ENCODE measurements at places on chromosomes 11 and 22.

DNA sequence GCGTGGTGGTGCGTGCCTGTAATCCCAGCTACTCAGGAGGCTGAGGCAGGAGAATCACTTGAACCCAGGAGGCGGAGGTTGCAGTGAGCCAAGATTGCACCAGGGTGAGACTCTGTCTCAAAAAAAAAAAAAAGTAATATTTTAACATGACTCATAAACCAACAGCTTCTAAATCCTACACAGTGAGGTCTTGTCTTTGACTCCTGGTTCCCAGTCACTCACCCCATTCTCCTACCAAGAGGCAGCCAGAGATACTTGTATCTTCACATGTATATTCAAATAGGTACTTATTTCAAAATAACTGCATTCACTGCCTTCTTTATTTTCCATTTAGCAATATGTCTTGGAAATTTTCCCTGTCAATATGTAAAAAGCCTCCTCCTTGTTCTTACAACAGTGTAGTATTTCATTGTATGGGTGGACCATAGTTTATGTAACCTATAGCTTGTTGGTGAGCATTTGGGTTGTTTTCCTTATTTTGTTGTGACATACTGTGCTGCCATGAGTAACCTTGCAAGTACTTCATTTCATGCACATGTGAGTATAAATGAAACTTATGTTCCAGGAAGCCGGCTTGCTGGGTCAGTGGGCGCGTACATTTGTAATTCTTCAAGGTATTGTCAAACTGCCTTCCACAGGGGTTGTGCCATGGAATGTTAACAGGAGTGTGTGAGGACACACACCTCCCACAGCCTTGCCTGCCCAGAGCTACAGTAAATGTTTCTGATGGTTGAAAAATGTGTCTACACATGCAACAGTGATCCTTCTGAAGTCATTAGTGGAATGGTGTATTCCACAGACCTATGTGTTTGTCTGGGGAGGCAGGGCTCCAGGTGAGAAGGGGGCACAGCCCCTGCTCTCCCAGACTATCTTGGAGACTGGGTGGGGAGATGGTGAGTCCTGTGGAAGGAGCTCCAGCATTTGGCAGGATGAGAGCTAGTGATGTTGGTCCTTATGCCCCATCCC lies 47.9 kb downstream of the OSBP2 start:
- no peak for DNase-seq

- no peak for DNase-seq
These were observed 26.6 kb downstream of the LRRC10B start for GRCh38 chr11:61534933-61535839.

DNA sequence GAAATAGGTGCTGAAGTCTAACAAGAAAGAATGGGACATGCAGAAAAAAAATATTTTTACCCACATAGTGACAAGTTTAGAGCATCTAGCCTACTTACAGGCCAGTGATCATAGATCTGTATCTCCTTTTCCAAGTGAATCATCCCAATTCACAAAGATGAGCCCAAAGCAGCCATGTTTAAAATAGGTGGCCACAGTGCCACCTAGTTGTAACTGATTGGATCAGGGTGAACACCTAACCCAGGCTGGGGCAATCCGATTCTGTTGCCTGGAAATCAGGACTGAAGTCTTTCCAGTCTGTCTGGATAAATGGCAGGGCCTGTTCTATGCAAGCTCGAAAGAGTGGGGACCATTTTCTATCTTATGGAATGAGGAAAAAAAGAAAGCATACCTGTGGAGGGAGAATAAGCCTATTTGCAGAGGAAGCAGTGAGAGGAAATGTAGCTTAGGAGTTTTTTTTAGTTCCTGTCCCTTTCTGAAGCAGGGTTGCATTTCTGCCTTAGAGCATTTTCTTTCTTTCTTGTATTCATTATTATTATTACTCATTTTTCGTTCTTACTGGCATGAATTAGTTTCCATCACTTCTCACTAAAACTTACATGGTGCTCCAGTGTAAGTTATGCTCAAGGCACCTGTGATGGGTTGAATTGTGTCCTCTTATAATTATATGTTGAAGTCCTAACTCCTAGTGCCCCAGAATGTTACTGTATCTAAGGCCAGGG lies 113.2 kb upstream of the RAG2 start:
- no peak for DNase-seq

DNA sequence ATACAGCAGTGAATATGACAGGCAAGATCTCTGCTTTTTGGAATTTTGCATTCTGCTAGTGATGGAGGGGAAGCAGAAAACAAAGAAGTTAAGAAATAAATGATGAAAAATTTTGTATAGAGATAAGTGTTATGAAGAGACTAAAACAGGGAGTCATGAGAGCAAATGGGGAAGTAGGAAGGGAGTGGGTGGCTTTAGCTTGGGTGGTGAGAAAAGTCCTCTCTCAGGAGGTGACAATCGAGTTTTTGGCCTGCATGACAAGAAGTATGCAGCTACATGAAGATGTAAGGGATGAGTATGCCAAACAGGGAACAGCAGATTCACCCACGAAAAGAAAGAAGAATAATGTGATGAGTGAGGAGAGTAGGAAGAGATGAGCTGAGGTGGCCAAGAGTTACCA lies 80.7 kb upstream of the MPPED2 start:
- no peak for DNase-seq

DNA sequence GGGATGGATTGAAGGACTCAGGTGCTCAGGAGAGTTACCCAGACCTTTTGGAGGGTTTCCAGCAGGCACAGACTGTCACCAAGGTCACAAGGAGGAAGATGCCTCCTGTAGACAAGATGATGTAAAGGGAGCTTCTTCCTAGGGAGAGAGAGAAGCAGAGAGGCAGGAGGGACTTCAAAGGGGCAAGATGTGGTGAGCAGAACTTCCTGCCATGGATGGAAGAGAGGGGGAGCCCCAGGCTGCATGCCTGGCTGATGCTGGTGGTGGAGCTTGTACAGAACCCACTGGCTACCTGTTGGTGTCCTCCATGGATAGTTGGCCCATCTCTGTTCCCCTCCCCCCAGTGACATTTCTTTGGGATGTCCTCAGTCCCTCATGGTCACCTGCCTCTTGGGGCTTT lies 4.2 kb downstream of the HEPN1 start:
- DNase-seq: no peak

- DNase-seq: peak; percentile 68
These were observed 734 bp downstream of the PPP1R14B start for GRCh38 chr11:64245797-64246620.

DNA sequence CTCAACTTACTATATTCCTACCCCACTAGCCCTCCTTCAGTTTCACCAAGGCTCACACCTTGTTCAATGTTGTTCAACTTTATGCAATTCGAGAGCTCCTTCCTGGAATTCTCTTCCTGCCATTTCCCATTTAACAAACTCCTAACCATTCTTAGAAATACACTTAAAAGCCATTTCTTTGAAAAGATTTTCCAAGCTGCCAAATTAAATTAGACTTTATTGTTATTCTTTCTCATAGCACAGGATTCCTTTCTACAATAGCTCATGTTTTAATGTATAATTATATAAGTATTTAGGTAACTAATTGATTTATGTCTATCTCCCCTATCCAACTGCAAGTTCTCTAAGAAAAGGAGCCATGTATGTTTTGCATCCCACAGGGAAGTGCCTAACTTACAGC lies 52.7 kb upstream of the CTSC start:
- no peak for DNase-seq

DNA sequence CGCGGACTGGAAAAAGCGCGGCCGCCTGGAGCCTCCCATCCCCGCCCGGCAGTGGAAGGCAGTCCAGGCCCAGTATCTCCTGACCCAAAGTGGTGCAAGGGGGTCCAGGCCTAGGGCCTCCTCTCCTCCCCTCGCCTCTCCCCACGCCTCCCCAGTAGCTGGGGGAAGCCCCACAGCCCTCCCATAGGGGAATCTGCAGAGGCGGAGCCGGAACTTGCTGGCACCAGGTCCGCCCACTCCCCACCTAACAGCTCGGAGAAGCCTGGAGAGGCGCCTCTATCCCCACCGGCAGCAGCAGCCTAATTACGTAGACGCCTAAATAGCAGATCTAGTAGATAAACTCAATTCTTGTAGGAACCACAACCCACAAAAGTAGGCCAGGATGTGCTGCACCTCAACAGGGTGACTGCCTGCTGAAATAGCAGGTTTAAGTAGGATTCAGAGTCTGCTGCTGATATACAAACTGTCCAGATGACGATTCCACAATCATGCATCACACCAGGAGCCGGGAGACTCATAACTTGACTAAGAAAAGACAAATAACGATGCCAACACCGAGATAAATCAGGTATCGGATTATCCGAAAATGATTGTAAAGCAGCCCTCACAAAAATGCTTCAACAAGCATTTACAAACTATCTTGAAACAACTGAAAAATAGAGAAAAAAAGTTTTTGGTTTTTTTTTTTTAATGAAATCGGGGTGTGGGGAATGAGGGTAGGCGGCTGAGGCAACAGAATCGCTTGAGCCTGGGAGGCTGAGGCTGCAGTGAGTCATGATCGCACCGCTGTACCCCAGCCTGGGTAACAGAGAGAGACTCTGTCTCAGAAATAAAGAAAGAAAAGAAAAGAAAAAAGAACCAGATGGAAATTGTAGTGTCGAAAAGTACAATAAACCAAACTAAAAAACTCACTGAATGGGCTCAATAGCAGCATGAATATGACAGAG lies 11.4 kb upstream of the BRD1 start:
- DNase-seq: peak; percentile 85

GRCh38 chr11:10418950-10419310 lies 36.1 kb upstream of the AMPD3 start:
- no peak for DNase-seq

DNA sequence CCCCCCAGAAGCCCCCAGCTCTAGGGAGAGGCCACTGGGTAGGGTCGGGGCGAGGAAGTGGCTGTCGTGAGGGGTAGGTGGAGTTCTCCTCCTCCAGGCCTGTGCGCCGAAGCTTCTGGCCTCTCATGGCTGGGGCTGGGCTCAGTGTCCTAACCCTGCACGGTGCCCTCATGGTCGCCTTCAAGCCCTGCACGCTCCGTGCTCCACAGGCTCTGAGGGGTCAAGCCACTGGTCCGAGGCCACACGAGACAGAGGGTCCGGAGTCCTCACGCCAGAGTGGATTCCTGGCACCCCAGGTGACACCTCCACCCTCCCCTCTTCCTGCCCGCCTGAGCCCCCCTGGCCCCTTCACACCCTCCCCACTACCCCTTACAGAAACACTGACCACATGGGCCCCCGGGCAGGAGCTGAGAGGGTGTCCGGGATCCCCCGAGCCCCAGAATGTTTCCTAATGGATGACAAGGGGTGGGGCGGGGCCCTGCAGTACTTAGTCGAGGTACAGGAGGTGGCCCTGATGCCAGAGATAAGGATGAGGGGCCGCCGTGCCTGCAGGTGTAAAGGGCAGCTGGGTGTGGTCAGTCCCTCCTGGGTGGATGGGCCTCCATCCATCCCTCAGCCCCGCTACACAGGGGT lies 997 bp upstream of the CDHR5 start:
- no peak for DNase-seq

GRCh38 chr11:134045799-134046635 lies 22.9 kb upstream of the JAM3 start:
- DNase-seq: no peak

DNA sequence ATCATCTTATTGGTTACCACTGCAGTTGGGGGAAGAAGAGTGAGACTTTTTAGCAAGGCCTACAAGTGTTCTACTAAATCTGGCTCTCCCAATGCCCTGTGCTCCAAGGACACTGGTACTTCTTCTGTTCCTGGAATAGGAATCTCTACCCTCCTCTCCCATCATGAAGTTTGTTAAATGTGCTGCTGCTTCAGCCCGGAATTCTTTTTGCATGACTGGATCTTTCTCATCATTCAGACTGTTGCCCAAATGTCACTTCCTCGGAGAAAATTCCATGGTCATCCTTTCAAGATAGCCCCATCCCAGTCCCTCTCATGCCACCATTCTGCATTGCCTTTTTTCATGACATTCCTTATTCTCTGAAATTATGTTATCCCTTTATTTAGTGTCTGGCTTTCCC lies 400.8 kb downstream of the SOX6 start:
- no peak for DNase-seq

DNA sequence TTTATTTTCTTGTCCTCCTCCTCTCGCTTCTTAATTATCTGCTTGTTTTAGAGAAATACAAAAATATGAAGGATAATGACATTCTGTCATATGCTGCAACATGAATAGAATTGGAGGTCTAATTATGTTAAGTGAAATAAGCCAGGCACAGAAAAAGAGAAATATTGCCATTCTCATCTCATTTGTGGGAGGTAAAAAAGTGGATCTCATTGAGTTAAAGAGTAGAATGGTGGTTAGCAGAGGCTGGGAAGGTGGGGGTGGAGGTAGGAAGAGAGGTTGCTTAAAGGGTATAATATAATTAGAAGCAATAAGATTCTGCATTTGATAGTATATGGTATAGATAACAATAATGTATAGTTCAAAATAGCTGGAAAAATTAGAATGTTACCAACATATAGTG lies 231.3 kb downstream of the JRKL start:
- DNase-seq: no peak

- DNase-seq: no peak
These were observed 1156.6 kb downstream of the TBC1D22A start for GRCh38 chr22:47919001-47919441.

GRCh38 chr22:23698094-23698493 lies 7.3 kb downstream of the RGL4 start:
- no peak for DNase-seq

DNA sequence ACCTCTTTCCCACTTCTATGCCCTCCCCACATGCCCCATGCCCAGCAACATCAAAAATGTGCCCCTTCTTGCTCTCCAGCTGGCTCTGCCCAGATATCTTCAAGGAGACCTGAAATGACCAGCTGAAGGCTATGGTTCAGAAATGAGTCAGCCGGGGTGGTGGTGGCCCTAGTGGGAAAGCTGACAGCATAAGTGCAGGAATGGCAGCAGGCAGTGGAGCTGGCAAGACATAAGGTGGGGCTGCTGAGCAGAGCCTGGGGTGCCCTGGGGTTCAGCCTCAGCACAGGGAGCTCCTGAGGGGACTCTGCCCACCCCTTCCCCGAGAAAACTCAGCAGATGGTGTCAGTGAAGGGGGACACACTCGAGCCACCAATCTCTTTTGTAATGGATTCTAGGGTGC lies 593.4 kb downstream of the BUD13 start:
- no peak for DNase-seq

DNA sequence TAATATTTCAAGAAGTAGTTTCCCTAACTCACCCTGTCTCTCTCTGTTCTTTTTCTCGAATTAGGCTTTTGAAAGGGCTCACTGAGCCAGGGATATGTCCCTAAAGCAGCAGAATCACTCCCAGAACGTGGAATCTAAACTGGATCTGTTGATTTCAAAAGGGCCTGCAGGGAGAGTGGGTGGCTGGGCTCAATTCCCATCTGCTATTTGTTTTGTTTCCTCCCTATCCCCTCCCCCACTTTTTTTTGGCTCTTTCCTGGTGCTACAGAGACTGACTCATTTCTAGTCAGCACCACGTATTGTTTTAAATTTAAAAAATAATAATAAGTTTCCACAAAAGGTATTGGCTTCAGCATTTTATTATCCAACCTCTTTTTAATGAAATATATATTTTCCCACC lies 961.5 kb downstream of the FAM181B start:
- DNase-seq: no peak

DNA sequence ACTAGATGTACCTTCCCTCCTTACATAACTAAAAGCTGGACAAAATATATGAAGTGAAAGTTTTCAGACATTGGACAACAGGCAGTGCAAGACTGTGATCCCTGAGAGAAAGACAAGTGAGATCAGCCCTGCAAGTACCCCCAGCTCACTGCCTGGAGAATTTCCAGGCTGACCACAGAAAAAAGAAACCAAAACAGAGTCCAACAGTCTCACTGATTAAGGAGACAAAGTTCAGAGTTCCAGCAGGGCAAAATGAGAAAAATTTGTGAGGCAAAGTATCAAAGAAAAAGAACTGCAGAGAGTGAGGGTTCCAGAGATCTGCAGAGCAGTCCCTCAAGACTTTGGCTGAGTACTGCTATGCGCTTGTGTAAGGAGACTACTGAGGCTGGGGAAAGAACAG lies 47.3 kb upstream of the TMEM45B start:
- no peak for DNase-seq
